ENCODE measurements at places on chromosomes 5 and 9.
A peak's percentile ranks its signal among the peaks of the same experiment; 100 is the strongest.

DNA sequence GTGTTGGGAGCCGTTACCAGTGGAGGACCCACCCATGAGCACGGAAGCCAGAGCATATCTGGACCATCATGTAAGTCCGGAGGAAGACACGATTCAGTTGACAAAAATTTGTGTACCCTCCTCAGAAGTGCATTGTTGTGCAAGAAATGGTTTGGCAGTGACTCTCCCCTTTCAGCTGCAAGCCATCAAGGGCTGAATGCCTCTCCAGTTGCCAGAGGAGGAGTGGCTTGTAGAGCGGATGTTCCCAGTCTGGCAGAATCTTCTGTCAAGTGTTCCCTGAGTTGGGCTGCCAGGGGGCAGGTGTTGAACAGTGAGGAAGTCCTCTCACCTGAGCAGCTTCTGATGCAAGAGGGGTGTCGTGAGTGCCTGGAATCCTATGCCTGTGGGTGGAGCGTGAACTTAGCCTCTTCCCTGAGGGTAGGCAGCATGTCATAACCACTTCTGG lies 27.6 kb upstream of the CDKN2AIPNL start:
- no peak for DNase-seq

DNA sequence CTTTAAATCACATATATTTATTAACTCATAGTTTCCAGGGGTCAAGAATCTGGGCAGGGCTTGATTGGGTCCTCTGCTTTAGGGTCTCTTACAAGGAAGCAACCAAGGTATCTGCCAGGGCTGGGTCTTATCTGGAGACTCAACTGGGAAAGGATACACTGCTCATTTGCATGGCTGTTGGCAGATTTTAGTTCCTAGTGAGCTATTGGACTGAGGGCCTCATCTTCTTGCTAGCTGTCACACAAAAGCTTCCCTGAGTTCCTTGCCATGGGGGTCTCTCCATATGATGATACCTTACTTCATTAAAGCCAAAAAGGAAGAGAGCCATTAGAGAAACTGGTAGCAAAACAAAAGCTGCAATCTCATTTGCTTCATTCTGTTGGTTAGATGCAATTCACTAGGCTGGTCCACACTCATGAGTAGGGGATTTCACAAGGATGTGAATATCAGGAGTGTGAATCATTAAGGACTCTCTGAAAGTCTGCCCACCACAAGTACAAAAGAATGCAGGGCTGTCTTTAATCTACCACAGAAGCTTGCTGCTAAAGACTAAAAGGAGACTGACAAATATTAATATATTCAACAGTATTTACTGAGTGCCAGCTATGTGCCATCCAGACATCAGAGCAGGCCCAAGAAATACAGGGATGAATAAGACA lies 42.0 kb upstream of the TIMD4 start:
- DNase-seq: no peak

DNA sequence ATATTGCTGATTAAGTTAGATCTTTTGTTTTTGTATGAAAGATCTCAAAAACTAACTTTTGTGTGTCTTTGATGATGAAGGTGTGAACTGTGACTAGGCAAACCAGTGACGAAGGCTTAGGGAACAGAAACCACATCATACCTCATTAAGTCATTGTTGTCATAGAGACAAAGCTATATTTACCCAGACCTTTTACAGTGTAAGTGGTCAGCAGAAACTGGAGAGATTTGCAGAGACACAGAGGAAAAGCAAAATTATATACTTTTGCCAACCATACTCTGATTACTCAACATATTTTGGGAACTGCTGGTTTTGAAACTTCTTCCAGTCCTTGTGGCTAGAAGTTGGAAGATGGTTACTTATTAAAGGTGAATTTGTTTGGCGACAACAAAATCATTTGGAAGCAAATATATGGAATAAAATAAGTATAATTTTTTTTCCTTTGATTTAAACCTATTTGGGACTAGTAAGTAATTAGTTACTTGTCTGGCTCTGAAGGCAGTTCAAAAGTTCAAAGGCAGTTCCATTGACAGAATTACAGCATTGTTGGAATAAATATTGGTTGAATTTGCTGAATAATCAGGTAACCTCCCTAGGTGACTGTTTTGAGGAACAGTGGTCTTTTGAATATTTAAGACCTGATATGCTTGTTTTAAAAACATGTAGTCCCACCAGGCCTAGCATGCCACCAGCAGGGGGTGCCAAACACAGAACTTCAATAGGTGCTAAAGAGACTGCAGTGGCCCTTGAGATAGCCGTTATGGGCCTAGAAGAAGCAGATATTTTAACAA lies 103.8 kb downstream of the RPS23 start:
- DNase-seq: peak; percentile 73

GRCh38 chr5:77379558-77380061 lies 112.5 kb downstream of the WDR41 start:
- no peak for DNase-seq

DNA sequence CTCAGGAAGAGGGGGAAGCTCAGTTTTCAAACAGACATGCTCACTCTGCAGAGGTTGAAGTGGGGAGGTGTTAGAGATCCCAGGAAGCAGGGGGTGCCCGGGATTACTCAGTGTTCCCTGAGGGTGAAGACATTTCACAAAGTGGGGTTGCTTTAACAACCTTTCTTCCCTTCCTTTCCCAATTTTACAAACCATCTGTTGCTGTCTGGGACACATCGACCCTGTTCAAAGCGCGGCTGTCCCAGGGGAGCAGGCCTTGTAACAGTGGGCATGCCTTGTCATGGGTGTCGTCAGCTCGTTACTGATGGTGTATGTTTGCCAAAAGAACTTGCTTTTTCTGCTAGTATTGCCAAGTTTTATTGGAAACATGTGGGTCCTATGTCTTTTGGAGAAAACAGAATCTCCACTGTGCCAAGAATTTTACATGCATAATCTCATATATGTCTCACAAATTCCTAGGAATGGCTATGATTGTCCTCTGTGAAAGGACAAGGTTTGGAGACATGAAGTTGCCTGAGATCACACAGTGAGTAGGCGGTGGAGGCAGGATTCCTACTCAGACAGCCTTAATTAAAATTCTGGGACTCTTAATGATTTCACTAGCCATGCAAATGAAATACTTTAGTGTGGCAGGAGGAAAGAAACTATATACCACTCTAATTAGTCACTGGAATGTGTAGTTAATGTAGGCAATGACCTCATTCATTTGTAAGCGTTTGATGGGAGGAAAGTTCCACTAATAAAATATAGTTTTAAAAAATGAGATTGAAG lies 198.9 kb downstream of the NXNL2 start:
- DNase-seq: no peak

DNA sequence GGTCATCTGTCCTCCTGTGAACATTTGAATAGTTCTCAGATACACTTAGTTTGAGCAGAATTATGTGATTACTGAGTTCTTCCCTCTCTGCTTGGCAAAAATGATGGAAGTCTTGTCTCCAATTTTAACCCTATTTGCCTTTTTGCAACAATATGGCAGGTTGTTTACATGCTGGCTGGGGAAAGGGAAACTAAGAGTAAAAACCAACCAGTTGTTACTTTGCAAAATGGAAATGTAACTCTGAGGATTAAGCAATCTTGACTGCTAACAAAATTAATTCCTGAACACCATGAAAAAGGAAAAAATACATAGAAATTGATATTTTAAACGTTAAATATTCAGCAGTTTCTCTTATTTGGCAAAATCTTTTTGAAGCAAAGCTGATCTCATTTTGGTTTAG lies 11.1 kb downstream of the SIT1 start:
- no peak for DNase-seq

DNA sequence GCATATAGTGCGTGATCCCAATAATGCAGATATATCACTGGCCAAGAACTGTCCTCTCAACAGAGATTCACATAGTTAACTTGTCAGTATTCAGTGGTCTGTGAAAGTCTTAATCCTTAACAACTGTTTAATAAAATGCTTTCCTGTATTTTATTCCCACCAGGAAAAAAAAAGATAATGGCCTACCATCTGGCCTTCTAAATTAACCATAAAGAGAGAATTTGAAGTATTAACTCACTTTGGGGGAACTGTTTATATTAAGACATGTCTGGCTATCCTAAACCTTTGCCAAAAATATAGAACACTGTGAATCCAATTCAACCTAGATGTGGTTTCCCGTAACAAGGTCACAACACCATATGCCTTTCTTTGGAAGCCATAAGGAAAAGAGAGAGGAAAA lies 818 bp upstream of the FREM1 start:
- no peak for DNase-seq

DNA sequence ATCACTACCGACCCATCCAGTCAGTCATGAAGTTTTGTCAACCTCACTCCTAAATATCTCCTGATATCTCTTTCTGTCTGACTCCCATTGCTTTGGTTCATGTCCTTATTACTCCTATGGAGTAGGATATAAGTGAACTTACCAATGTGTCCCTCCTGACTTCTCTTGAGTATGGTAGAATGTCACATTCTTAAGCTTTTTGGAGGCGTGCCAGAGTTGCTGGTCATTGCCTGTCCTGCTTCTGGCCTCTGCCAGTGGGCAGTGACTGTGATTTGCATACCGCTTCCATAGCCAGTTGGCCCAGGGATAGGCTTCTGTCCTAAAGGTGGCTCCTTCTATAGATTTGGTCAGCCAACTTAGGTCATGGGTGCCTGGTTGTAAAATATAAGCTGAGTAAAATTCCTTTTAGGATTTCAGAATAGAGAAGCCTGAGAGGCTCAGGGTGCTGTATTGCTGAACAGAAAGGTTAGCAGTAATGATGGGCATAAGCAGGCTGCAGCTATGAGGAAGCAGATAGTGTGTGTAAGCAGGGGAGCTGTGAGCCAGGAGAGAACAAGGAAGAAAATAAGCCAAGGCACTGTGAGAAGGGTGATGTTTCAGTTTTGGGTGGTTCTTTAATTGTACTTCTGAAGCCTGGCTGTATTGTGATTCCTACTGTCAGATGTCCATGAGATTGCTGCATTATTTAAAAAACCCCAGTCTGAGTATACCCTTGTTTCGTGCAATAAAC lies 16.1 kb upstream of the MARCHF3 start:
- no peak for DNase-seq

GRCh38 chr5:15260356-15261268 lies 239.4 kb upstream of the FBXL7 start:
- no peak for DNase-seq

- no peak for DNase-seq
Observed at GRCh38 chr9:93713716-93714115, 137.3 kb downstream of the PHF2 start.

DNA sequence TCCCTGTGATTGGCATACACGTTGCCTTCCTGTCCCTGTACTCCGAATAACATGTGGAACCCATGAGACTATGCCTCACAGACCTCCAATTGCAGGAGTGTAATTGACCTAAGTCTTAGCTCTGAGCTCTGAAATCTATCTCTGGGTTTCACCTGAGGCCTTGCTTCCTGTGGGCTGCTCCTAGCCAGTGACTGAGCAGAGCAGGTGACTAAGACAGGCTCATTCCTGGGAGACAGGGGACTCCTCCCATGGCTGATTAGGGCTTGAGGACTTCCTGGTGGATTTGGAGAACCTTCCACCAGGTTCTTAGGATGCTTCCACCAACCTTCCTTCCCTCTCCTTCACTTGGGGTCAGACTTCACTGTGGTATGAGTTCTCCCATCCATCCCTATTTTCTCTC lies 22.3 kb upstream of the MIER3 start:
- DNase-seq: no peak

DNA sequence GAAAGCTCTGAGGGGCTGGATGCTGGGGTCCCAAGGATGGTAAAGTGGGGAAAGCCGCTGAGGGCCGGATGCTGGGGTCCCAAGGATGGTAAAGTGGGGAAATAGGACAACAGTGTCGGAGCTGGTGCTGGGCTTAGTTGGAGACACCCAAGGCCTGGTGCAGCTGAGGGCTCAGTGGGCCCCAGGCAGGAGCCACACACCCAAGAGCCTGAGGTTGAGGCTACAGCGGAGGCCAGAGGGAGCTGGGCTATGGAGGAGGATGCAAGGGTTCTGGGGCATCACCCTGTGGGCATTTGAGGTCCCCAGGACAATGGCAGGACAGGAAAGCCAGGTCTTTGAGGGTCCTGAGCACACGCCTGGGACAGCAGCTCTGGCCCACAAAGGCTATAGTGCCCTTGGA lies 19.1 kb upstream of the SLC9A3 start:
- DNase-seq: no peak

GRCh38 chr5:85841653-85842052 lies 776.1 kb upstream of the COX7C start:
- DNase-seq: no peak

DNA sequence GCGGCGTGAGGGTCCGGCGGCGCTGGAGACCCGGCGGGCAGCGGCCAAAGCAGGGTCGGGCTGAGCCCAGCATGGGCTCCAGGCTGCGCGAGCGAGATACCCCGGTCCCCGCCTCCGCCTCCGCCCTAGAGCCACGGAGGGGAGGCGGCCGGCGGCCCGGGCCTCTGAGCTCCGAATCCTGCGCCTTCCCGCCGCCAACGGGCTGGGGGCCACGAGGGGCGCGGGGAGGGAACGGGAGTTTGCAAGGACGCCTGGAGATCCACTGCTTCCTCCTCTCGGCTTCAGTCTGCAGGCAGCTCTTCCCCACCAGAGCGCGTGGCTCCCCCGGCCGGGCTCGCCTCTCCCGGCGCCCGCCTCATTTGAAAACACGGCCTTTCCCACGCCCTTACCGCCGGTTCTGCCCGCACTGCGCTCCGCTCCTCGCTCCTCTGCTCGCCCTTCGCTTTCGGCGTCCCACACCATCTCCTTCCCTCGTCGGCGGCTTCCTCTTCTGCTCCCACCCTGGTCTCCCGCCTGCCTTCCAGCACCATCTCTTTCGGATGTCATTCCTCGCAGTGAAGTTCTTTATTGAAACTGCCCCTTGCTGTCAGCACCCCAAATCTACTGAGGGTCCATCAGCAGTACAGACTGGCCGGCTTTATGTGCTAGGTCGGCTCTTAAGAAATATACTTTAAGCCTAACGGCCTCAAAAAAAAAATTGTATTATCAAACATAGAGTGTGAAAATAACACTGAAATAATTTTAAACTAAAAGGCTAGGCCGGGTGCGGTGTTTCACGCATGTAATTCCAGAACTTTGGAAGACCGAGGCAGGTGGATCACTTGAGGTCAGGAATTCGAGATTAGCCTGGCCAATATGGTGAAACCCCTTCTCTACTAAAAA lies 105.0 kb upstream of the FAM120A start:
- DNase-seq: no peak

GRCh38 chr9:18472841-18473251 lies 1.1 kb upstream of the ADAMTSL1 start:
- peak; percentile 12 for DNase-seq

GRCh38 chr5:168002116-168002515 lies 289.3 kb upstream of the WWC1 start:
- no peak for DNase-seq

- peak; percentile 49 for DNase-seq
Observed at GRCh38 chr9:113313261-113313660, 10.1 kb upstream of the RNF183 start.

DNA sequence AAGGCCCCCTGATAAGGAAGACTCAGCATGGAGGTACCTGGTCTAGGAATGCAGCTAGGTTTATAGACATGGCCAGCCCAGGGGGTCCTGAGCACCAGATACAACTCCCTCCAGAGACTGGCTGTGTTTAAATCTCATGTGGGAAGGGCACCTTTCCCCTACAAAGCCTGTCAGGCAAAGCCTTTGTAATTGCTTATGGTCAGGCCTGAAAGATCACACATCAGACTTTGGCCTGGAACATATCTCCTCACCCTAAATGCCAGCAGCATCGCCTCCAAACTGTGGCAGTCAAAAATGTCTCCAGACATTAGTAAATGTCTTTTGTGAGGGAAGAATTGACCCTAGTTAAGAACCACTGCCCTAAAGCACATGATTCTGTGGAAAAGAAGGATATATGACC lies 51.6 kb upstream of the MACIR start:
- no peak for DNase-seq

- no peak for DNase-seq
Observed at GRCh38 chr5:40224421-40224820, 455.3 kb upstream of the PTGER4 start.

Measured in NCI-H82 (cell line).